ENCODE measurements at places on chromosomes 2 and 18. TPM values are rescaled to one million over a fixed set of nuclear protein-coding genes. Genes with fewer than 3 reads are reported as not detected.

Gene MYCN
- 0.73 TPM for total RNA-seq

- DNase-seq = no peak
Observed at GRCh38 chr2:118535818-118536212, 311.6 kb downstream of the EN1 start.

Gene RAB31
- total RNA-seq = 7.8 TPM

Gene RAPH1
- 85.7 TPM for total RNA-seq

Gene BAZ2B
- 20.0 TPM for total RNA-seq

DNA sequence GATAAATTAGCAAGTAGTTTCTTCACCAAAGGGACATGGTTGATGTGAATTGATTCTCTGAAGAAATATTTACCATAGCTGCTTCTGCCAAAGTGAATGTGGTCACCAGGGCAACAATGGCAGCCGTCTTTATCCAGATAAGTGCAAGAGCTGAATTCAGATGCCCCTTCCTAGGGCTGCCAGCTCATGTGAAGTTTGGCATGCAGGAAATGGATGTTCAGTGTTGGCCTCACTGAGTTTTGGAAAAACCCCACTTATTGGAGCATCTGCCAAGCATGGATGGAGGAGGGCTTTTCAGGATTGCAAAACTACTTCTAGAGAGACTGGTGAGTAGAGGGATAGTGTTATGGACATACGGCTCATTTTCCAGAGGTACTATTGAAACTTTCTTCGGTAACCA, 80.8 kb downstream of the FMNL2 start:
- no peak for DNase-seq

Gene HS6ST1
- 21.8 TPM for total RNA-seq

DNA sequence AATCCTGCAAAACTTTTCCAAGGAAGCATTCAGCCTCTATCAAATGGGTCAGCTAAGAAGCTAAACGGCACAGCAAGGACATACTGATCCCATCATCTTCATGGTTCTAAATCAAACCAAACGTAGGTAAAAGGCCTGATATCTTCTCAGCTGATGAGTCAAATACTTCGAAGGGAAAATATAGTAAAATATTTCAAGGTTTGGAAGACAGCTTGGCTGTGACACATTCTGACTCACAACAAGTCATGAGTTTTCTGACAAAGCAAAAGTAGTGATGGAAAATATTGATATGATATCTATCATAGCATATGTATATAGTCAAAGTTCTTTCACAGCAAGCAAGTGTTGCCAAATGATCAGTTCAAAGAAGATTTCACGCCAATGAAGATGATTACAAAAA, 31.5 kb downstream of the DOCK10 start:
- DNase-seq = no peak

Gene OR6B2
- total RNA-seq = not detected

DNA sequence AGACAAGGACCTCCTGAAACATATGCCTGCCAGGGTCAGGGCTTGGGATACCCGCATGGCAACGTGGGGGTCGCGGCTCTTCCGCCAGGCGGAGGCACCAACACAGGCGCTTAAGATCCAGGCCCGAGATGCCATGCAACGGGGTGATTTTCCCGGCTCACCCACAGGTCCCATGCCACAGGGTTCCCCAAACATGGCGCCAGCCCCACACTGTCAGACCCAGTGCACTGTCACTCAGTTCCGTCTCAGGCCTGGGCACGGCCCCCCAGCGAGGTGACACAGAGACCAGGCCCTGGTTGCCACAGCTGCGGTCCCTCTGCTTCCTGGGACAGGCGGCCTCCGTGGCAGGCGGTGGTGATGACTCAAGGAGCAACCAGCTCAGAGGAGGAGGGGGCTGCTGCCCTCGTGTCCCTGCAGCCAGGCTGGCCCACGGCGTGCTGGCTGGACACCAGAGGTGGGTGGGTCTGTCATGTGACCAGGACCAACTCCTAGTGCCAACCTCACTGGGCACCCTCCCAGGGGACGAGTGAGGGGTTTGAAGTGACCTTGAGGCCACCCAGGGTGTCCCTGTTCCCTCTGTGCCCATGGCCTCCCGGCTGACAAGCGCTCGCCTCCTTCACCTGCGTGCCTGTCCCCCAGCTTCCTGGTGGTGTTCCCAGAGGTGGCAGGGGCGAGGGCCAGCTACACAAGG, 4.9 kb downstream of the PDCD1 start:
- DNase-seq = peak; percentile 40

- DNase-seq = no peak
Observed at GRCh38 chr2:2123238-2123637, 207.8 kb downstream of the MYT1L start.

- DNase-seq = no peak
Observed at GRCh38 chr18:35389095-35389618, 12.0 kb upstream of the ZNF396 start.

DNA sequence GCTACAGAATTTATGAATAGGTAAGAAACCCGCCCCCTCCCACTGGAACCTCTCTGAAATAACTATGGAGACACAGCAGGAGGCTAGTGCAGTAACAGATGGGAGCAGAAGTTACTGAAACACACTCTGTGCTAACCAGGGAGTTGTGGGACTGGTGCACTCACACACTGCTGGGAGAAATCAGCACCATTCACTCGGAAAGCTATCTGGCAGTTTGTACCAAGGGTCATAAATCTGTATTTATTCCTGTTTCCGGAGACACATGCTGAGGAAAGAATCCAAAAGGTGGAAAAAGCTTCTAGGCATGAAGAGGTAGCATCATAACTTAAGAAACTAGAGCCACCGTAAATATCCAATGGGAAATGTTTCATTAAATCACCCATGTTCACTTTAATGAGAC, 39.9 kb downstream of the TGFA start:
- DNase-seq = no peak

Gene GREB1
- 22.4 TPM for total RNA-seq
